Right forelimb (tissue), 1 donor: ENCODE measurements at places on chromosomes 16 and 17.

- DNase-seq: no peak
Observed at GRCh38 chr16:74577882-74578366, 29.0 kb downstream of the GLG1 start.

DNA sequence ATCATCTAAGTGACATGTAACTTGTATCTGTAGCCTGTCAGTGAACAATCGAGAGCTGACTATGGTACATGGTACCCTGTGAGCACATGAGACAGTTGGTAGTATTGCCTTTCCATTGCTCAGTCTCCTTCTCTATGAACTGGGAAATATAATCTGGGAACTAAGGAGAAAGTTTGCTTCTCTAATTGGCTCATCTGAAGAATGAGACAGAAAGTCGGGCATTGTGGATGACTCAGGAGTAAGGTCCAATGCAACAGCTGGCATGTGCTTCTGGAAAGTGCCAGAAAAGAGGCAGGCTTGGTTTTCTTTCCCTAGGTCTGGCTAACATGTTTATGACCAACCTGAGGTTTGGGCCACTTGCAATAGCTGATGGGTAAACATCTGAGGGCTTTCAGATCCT lies 51.9 kb downstream of the ZZEF1 start:
- no peak for DNase-seq

GRCh38 chr17:60300949-60301348 lies 91.0 kb downstream of the USP32 start:
- DNase-seq: no peak

DNA sequence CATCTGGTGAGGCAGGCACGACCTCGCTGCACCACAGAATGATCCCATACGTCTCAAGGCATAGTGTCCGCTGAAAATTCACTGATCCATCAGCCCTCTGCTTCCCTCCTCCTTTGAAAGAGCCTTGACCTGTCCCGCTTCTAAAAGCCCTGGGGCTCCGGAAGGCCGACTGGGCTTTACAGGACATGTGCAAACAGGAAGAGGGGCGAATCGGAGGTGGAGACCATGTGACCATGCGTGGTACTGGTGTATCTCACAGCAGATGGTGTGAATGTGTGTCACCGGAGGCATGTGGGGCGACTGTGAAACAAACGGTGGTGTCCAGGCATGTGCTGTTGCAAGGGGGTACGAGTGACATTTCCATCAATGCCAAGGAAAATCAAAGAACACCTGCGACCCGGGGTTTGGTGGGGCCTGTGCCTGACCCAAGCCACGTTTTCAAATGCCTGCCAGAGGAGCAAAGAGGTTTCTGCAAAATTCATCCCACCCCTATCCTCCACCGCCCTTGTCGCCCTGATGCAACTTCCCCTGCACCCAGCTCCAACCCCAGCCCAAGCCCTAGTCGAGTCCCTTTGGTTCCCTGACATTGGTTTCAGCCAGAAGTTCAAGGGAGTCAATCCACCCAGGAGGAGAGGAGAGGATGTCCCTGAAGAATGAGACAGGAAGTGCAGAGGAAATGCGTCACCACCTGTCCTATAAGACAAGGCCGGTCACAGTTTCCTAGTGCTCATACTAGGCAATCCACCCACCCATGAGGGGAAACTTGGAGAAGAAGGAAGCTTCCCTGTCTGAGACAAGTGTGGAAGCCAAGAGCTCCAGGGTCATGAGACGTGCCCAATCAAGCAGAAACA lies 5.9 kb upstream of the KCNJ18 start:
- DNase-seq: no peak

DNA sequence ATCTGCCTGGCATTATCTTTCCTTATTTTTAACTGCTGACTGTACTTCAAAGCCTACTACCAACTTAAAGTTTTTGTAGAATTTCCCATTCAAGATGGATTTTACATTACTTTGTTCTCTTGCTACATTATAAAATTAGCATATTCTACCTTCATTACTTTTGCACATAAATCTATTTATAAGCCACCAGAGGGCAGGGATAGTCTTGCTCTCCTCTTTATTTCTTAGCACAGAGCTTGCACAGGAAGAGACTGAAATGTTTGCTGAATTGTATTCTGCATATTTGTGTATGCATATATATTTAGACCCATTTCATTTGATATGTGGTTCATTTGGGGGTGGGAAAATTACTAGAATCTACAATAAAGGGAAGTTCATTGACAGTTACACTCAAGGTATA lies 108.0 kb downstream of the SKAP1 start:
- DNase-seq: no peak

GRCh38 chr16:22235839-22236745 lies 30.0 kb downstream of the EEF2K start:
- DNase-seq: no peak

- DNase-seq: no peak
Observed at GRCh38 chr17:82440469-82440981, 10.0 kb downstream of the CYBC1 start.

DNA sequence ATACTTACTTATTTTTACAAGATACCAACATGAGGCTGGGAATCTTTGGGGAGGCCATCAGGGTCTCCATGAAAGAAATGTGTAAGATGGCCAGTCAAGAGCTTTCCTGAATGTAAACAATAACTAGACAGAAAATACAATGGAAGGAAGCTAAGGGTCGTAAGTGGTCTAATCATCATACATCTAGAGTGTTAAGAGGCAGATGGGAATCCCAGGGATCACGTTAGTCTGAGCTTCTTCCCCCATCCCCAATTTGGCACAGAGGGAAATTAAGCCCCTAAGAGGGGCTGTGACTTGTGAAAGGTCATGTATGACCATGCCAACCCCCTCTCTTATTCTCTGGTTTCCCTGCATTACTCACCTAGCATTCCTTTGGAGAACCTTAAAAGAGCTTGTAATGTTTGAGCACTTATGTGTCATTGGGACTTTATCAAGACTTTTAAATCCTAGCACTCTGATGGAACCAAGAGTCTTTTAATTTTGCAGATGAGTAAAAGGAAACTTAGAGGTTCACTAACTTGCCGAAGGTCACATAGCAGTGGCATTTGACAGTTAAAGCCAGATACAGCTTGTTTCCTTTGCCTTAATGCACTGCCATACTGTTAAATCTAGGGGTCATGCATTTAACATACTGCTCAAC lies 46.1 kb downstream of the DCUN1D3 start:
- DNase-seq: no peak

GRCh38 chr17:78747488-78747887 lies 34.6 kb downstream of the CYTH1 start:
- DNase-seq: no peak

- no peak for DNase-seq
Observed at GRCh38 chr16:57525761-57526160, 10.6 kb downstream of the CCDC102A start.

DNA sequence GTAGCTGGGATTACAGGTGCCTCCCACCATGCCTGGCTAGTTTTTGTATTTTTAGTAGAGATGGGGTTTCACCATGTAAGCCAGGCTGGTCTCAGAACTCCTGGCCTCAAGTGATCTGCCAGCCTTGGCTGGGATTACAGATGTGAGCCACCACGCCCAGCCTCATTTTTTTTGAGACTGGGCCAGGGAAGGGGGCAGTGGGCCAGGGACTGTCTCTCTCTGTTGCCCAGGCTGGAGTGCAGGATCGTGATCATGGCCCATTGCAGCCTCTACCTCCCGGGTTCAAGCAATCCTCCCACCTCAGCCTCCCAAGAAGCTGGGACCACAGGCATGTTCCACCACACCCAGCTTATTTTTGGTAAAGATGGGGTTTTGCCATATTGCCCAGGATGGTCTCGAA lies 16.0 kb downstream of the RSL1D1 start:
- no peak for DNase-seq

DNA sequence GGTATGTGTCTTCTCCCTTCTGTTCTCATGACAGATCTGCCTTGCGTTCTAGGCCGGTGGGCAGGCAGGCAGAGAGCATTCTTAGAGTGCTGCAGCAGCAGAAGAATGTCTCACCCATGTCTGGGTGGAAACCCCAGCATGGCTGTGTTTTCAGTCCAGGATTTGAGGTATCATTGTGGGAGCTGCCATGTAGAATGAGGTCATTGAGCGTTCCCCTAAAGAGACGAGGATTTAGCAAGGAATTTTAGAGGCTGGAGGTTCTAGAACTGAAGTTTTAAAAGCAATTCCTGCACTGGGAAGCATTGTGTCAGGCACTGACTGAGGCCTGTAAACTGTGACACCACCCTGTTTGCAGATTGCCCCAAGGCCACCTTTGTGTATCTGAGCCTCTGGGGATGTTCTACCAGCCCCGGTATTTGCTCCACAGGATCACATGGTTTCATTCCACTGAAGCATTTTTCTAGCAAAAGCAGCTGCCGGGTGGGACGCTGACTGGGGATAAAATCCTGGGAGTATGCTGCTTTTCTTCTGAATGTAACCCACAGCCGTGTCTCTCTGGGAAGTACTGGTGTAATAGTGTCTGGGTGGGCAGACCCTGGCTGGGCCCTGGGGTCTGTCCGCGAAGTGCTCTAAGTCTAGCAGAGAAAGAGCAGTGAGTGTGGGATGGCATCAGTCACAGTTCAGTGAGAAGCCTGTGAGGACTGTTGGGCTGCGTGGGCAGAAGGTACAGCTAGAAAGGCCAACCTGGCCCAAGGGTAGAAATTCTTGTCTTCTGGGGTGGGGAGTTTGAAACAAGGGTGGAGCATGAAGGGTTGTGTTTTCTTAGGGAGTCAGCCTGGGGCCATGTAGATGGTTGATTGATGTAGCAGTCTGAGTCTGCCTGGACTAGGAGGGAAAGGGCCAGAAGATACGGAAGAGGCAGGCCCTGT lies 30.2 kb downstream of the PLCD3 start:
- no peak for DNase-seq

- DNase-seq: no peak
Observed at GRCh38 chr17:75124041-75124818, 7.3 kb downstream of the NT5C start.

DNA sequence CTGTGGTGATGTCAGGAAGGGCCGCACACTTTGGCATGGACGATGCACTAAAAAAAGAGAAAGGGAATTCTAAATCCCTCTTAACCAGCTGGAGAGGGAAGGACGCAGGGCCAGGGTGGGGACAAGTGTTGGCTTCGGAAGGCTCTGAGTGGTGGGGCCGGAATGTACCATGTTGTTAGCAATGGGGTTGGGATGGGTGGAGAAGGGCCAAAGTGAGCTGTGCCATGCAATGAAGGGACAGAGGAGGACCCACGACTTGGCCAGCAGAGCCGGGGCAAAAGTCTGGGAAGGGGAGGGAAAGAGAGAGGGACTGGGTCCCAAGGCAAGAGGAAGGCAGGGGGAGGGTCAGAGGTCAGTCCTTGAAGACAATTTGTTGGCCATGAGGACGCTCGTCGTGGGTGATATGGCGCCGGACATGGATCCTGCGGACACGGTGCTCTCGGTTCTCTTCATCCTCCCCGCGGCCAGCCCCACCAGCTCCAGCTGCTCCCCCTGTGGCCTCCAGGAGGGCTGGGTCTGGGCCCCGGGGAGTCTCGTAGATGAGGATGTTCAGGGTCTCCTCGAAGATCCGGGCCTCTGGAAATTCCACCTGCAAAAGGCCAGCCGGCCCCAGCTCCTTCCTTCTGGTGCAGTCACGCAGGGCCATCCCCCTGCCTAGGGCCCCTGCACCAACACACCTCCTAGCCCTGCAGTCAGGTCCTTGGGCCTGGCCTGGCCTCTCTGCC lies 6.4 kb downstream of the ASPHD1 start:
- DNase-seq: no peak

- DNase-seq: no peak
Observed at GRCh38 chr17:48459070-48459844, 29.2 kb upstream of the SKAP1 start.

- DNase-seq: no peak
Observed at GRCh38 chr16:8237452-8237851, 352.9 kb downstream of the TMEM114 start.

DNA sequence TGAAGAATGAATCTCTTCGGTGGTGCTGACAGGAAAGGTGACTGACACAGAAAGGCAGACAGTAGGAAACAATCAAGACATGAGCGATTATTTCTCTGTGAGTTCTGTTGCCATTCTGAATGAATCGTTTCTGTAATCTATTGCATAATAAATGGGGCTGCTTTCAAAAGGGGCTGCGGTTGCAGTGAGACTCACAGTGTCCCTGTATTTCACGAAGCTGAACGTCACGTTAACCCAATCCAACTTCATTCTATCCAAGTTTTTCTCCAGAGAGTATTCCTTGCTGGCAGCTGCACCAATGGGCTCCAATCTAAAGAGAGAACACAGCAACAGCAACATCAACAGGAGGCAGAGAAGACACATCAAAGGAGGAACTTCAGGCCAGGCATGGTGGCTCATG lies 75.4 kb downstream of the DNAH3 start:
- DNase-seq: no peak

GRCh38 chr17:47335101-47335936 lies 11.6 kb downstream of the EFCAB13 start:
- no peak for DNase-seq

DNA sequence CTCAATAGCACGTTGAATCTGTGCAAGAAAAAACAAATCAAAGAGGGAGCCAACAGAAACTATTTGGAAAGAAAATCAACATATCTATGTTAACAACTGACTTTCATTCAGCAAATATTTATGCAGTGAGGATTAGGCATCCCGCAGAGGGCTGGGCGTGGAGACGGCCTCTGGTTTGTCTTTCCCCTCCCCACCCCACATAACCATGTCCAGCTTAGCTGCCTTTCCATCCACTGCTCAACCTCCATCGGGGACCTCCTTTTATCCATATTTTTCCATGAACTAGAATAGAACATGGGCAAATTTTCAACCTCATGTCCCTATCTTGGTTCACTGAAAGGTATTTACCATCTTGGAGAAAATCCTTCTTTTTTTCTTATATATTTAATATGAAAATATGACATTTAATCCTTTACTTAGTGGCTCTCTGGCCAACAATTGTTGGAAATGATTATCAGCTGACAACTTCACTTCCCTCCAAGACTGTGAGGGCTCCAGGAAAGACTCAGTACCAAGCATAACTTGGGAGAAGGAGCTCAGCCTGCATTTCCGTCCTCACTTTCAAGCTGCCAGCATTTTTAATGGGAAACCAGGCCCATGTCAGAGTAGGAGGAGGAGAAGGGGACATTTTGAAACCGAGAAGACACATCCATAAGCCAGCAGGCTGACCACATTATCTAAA lies 462.6 kb upstream of the MAF start:
- DNase-seq: no peak

DNA sequence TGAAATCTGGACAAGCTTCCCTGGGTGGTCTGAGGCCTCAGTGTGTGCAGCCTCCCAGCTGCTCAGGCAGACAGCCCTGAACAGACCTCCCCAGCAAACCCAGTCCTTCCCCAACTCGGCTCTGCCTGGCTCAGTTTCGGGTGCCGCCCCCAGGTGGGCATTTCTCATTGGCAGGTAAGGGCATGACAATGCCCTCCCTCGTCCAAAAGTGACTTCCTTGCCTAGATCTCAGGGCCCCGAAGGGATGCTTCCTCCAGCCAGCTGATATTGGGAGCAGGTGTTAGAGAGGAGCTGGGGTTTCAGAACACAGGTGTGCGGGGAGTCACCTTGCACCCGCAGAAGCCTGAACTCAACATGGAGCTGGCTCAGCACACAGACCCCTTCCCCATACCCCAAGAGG lies 3.8 kb upstream of the PPL start:
- no peak for DNase-seq

GRCh38 chr17:63925615-63926014 lies 6.5 kb downstream of the CD79B start:
- no peak for DNase-seq

GRCh38 chr17:21300601-21301571 lies 16.4 kb downstream of the MAP2K3 start:
- DNase-seq: no peak
